Jurkat, Clone E6-1 (cell line): ENCODE measurements at places on chromosomes 2 and 18.

DNA sequence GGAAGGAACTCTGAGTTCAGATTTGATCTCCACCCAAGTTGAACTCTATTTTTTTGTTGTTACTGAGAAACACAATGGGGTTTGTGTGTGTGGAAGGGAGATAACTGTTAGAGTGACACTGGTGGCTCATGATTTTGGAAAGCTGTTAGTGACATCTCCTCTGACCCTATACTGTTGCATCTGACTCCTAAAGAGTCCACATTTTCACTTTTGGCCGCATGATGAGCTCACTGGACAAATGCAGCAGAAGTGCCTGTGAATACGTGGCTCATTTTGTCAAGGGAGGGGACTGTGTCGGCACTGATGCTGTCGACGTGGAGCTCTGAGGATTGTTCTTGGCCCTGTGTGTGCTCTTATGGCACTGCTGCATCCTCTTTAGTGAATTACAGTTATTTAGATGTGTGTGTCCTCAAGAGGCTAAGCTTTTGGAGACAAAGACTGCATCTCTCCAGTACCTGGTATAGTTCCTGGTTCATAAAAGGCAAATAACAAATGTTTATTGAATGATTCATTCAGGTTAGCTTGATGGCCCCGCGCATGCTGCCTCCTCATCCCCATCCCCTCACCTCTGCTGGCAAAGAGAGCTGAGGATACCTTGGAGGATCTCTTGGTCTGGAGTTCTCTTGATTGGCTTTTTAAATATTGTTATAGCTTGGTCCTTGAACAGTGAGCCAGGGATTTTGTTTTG, 135.4 kb downstream of the PHLPP1 start:
- no peak for DNase-seq

DNA sequence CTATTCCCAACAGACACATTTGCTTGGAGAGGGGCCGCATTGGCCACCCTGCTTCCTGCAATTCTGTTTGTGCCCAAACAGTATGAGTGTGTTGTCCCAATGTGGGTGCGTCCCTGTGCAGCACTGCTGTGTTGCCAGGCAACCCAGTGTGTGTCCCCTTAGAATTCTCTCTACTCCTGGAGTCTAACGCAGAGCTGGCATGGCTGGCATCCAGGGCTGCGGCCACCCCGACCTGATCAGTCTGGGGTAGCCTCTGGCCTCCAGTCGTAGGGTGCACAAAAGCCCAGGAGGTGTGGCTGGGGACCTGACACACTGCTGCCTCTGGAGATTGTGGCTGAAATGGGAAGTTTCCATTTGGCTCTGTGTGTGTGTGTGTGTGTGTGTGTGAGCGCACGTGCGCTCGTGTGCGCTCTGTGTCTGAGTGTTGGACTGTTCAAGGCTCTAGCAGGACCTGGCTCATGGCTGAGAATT, 48.0 kb downstream of the TEX44 start:
- DNase-seq: no peak

DNA sequence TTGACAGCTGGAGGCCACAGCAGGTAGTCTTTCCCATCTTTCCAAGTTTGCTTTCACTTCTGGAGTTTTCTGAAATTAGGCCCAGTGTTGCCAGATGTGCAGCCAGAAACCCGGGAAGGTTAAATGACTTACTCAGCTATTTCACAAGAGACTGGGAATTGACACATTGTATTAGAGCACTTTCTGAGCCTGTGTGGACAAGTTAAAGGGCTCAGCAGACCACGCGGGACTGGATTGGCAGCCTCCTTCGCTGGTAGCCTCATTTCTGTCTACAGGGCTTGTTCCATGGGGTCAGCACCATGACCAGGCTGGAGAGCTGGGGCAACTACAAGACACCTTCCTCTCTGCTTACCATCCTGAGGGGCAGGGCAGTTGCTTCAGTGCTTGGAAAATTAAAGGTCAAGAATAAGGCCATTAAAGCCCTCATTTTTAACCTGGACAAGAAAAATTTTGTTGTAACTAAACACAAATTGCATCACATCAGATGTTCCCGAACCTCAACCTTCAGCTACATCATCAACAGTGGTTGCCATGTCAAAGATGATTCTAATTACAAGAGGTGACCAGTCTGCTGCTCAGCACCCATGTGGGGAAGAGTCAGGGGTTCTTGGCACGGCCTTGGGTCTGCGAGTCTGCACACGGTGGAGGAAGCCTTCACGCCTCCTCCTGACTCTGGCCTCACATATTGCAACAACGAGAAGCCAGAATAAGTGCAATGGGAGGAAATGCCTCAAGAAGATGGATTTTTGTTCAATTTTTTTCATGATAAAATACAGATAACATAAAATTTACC, 279.5 kb upstream of the RAB6C start:
- DNase-seq: no peak

GRCh38 chr2:134200036-134200618, 53.7 kb upstream of the MGAT5 start:
- no peak for DNase-seq

GRCh38 chr2:63667132-63667700, 78.5 kb downstream of the MDH1 start:
- no peak for DNase-seq
